ENCODE measurements at places on chromosomes 7 and 10.

GRCh38 chr7:95433952-95434556 lies 774 bp downstream of the PON2 start:
- DNase-seq, result no peak

DNA sequence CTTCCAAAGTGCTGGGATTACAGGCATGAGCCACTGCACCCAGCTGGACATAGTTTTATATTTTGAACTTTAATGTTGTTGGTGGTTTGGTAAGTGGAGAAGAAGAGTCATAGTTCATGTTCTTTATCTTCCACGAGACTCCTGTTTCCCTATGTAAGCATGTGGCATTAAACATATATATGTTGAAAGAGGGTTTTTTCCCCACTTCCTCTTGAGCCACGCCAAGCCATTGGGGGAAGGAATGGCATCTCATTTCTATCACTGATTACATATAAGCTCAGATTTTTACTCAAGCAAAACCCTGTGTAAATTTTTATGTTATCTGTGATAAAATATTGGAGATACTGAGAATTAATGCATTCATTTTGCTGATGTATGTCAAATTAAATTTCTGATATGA lies 300.4 kb downstream of the PHF14 start:
- DNase-seq, result no peak

- DNase-seq, result no peak
These were observed 102.4 kb downstream of the EGFR start for GRCh38 chr7:55121249-55121648.

GRCh38 chr10:112177247-112177646 lies 6.3 kb downstream of the GPAM start:
- DNase-seq, result no peak

DNA sequence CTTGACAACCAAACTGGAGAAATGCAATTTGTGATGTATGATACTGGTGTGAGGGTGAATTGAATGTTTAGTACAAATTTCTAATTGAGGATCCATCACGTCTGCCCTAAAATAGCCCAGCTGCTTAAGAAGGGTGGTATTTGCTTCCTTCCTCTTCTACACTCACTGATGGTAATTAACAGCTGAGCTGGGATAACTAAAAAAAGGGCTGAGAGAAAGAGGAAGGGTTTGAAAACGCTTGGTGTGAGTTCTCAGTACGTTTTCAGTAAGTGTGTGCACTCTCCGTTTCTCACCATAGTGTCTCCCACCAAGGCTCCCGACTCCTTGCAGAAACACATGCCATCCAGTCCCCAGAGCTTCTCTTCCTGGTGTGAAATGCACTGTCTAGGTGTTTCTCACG lies 54.3 kb downstream of the MAP3K8 start:
- DNase-seq, result no peak

DNA sequence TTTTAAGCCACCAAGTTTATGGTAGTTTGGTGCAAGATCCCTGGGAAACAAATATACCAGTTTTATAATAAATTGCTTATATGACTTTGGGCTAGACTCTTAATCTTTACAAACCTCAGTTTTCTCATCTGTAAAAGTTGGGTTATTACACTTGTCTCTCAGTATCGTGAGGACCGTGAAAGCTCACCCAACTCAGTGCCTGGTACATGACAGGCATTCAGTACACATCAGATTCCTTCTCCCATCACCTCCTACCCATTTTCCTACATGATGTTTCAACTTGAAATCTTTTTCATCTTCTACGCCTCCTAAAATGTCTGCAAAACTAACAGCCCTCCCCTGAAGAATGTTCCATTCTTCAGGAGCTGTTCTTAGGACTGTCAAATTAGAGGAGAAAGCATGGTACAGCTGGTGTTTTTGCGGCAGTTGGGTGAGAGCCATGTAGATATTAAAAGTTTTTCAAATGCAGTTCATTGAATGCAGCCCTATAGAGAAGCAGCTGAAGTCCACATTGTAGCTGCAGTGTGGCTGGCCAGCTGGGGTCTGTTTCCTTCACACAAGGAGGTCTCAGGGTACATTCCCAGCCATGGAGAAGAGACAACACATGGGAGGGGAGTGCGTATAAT lies 812.8 kb downstream of the LRMDA start:
- no peak for DNase-seq

GRCh38 chr7:1943933-1944618 lies 274.0 kb downstream of the ELFN1 start:
- DNase-seq, result no peak

GRCh38 chr7:123154231-123154860 lies 45.4 kb downstream of the SLC13A1 start:
- DNase-seq, result no peak

- DNase-seq, result no peak
These were observed 758.0 kb downstream of the AUTS2 start for GRCh38 chr7:70356085-70356786.

DNA sequence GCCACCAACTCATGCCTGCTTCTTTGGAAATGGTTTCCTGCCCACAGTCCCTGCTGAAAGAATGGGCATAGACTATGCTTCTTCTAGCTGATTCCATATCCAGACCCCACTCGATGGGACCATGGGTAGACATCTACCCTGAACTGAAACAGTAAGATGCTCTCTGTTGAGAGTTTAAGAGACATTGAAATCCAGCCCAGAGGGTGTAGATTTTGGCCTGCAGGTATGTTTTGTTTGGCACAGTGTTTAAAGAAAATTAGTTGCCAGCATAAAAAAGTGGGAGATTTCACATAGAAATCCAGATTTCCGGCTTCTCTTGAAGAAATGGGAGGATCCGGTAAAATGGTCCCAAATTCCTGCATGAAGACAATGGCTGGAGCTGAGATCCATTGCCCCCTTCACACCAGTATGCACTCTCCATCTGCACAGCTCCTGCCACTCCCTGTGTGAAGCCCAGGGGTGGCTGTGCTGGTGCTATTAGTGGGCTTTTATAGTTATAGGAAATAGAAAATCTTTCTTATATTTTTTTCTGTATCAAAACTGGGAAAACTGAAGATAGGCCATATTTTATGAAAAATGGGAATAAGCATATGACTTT lies 218.1 kb downstream of the PTEN start:
- DNase-seq, result no peak

GRCh38 chr10:118832241-118832651 lies 77.5 kb upstream of the CACUL1 start:
- no peak for DNase-seq

DNA sequence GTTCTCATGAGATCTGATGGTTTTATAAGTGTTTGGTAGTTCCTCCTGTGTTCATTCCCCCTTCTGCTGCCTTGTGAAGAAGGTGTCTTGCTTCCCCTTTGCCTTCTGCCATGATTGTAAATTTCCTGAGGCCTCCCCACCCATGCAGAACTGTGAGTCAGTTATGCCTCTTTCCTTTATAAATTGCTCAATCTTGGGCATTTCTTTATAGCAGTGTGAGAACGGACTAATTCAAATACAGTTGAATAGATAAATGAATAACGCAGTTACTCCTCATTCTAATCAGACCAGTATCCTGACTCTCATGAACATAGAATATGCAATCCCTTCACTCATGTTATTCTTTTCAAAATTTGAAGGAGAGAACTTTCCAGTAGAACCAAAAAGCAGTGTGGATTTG lies 375.0 kb upstream of the FZD8 start:
- DNase-seq, result no peak

- no peak for DNase-seq
These were observed 19.6 kb upstream of the TLX1 start for GRCh38 chr10:101111547-101111946.

All from bone marrow (tissue), 2 donors.